ENCODE measurements at places on chromosomes 6 and 20.

- no peak for DNase-seq
Measured at GRCh38 chr6:132932588-132932987, 118.2 kb downstream of the RPS12 start.

- no peak for DNase-seq
Measured at GRCh38 chr6:168164462-168165061, 85.5 kb upstream of the FRMD1 start.

GRCh38 chr6:30799210-30799609 is 54.9 kb upstream of the IER3 start:
- DNase-seq: no peak

DNA sequence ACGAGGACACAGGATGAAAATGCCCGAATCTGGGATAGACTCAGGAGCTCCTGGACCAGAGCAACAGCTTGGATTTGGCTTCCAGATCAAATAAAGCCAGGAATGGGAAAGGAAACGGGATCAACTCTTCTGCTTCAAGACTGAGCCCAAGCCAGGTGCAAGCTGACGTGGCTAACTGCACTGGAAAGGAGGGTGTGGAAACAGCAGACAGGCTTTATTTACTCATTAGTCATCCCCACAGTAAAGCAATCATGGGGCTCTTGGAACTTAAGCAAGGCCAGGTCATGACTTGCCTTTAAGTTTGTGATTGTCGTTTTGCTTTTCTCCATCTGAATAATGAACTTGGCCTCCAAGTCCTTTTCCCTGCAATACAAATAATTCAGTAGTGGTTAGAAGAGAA is 45.2 kb downstream of the KIF16B start:
- no peak for DNase-seq

GRCh38 chr6:47086051-47086770 is 44.1 kb upstream of the ADGRF1 start:
- no peak for DNase-seq

GRCh38 chr6:140537834-140538705 is 1163.6 kb upstream of the CITED2 start:
- DNase-seq: no peak

- DNase-seq: no peak
Measured at GRCh38 chr6:169811072-169811471, 59.6 kb downstream of the ERMARD start.

GRCh38 chr6:34001706-34002621 is 143.9 kb downstream of the GRM4 start:
- DNase-seq: no peak

DNA sequence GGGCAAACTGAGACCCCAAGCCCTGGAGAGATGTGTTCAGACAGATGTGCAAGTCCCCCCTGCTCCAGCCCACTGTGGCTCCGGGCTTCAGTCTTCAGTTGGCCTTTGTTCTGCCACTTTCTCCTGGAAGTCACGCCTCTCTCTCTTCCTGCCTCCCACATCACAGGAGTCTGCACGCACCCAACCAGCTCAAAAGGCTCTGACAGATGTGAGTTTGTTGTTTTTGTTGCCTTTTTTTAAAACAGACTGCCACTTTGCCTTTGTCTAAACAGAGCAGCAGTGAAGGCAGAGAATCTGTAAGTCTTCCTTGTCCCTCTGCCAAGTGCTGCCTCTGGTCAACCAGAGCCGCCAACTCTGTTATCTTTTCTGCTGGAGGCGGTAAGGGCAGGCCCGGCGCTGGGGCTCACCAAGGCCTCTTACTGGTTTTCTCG is 149.7 kb downstream of the TFAP2C start:
- no peak for DNase-seq

- DNase-seq: no peak
Measured at GRCh38 chr6:4518506-4518905, 257.7 kb upstream of the CDYL start.

DNA sequence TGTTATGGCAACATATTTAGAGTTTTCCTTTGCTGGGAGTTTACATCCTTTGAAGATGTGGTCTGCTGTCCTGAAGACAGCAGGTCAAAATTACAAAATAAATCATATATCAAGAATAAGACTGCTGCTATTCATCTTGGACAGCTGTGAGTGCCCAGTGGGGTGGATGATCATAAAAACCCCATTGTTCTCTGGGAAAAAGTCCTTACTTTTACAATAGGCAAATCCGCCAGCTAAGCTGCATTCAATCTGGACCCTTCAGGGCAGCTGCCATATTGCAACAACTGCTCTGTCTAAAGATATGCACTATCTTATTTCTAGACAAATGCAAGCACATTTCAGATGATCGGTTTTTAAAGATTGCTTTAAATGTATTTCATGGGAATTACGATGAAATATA is 19.4 kb downstream of the CASS4 start:
- DNase-seq: no peak

GRCh38 chr6:52984247-52984646 is 10.8 kb downstream of the GSTA4 start:
- DNase-seq: no peak

- no peak for DNase-seq
Measured at GRCh38 chr6:17820055-17820454, 113.3 kb upstream of the NUP153 start.

Measured in NCI-H2081 treated with DMSO at 0.1 percent for 48 hours (cell line).